ENCODE measurements at places on chromosomes 3 and 15.

- no peak for DNase-seq
Measured at GRCh38 chr3:36707623-36708409, 56.5 kb downstream of the DCLK3 start.

- no peak for DNase-seq
Measured at GRCh38 chr3:43353923-43354670, 67.8 kb downstream of the SNRK start.

DNA sequence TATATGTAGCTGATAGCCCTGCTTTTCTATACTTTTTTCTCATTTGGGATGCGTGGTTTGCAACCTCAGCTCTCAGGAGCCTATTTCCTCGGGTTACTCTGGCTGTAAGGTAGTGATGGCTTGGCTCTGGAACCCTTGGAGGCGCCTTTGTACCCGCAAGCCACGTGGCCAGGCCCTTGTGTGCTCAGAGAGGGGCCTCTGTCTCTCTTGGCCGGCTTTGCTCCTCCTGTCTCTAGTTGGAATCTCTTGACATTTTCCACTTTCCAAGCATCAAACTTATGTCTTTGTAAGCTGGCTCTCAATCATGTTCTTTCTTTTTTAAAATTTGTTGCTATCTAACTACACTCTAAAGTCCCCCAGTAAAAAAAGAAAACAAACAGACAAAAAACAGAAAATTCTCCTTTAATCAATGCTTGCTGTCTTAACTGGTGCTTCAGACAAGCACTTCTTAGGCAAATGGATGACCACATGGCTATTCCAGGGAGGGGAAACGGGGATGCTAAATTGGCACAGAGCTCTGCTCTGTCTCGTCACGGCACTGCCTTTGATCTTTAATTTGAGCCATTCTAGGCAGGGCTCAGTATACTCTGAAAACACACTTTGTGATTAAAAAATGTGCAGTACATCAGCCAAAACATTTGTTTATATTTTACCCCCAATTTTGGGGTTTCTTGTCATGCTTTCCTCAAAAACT is 180.4 kb upstream of the NR2E3 start:
- no peak for DNase-seq

GRCh38 chr3:101069901-101070798 is 76.9 kb upstream of the ABI3BP start:
- DNase-seq = peak; percentile 63

- no peak for DNase-seq
Measured at GRCh38 chr3:152073267-152073666, 195.5 kb upstream of the MBNL1 start.

DNA sequence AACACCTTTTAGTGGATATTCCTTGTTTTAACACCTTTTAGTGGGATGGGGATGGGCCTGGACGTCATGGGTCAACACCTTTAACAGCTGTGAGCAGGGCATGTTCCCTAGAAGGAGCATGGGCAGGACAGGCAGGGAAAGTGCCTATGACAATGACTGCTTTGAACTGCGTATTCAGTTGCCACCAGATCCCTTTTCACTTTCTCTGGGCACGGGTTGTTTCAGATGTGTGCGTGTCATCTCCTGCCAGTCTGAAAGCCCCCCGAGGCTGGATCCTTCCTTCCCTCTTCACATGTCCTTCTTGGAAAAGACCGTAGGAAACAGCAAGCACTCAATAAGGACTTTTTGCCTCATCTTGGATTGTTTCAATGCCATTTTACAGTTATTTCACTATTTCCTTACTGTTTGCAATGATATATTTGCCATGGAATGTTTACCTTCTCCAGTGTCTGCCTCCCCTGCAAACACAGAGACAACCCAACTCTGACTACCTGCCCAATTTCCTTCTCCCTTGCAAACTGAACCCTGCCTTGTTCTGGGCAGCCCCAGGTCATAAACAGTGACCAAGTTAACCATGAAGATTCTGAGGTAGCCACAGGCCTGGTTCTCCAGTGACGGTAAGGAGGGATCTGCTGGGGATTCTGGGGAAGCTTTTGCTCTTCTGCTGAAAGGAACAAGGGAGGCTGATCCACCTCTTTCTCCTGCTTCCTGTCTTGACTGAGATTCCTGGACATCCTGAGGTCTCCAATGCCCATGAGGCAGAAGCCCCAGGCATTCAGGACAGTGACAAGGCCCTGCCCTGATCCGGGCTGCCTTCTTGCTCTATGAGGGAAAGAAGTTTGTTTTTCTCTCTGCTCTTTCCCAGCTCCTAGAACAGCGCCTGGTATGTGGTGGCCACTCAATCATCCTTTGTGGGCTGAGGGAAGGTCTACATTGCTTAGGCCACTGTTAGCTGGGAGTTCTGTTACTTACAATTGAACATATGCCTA is 51.8 kb downstream of the NOX5 start:
- no peak for DNase-seq

- DNase-seq = no peak
Measured at GRCh38 chr15:42088801-42089640, 5.3 kb downstream of the PLA2G4D start.

DNA sequence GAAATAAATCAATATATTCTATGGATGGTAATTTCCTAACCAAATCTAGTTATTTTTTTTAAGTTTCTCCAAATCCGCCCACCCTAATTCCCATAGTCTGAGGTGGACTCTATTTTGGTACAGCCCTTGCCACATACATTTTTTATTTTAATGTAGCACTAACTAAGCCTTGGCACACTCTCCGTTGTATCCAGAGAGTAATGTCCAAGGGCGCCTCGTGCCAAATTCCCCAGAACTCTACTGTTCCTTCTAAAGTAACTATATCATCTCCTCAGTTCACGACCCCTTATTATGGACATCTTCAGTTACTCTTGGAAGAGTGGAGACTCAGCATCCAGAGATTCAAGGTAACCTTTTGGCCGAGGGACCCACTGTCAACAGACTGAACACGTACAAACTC is 1.3 kb downstream of the VGLL3 start:
- DNase-seq = no peak

DNA sequence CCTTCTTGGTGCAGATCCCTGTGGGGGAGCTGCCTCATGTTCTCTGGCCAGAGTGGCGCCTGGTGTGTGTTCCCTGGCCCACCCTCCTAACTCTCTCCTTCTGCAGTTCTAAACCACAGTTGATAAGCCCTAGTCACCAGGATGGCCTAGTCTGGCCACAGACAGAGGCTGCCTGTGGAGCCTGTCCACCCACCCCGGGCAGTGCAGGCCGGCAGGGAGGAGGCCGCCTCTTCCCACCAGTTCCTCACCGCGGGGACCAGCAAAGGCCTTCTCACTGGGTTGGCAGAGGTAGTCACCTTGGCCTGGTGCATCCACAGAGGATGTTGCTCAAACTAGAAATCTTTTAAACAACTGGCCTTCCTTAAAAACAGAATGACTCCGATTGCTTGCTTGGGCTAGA is 276.4 kb upstream of the TTC14 start:
- DNase-seq = no peak

- DNase-seq = no peak
Measured at GRCh38 chr3:123262226-123262625, 60.5 kb downstream of the SEC22A start.

- DNase-seq = no peak
Measured at GRCh38 chr3:155149494-155149893, 69.4 kb downstream of the MME start.

- no peak for DNase-seq
Measured at GRCh38 chr15:44397869-44398268, 29.6 kb upstream of the CTDSPL2 start.

GRCh38 chr3:154188846-154189245 is 67.7 kb downstream of the ARHGEF26 start:
- no peak for DNase-seq

GRCh38 chr3:184183679-184184078 is 2.3 kb upstream of the ABCF3 start:
- DNase-seq = no peak

DNA sequence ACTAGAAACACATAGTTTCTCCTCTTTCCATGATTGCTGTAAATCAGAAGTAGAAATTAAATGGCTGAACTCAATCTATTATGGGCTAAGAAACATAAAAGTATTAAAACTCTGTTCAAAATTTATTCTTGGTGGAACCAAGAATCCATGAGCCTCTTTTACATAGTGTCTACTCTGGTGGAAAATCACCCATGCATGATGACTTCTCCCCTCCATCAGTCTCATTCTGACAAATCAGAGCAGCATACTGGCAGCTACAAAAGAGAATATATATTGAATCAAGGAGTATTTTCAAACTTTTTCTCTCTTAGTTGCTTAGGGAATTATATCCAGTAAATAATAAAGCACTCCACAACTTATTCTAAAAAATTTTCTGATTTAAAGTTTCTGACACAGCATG is 536.9 kb upstream of the CCDC54 start:
- no peak for DNase-seq

GRCh38 chr3:158368271-158368670 is 202.7 kb upstream of the MLF1 start:
- no peak for DNase-seq

DNA sequence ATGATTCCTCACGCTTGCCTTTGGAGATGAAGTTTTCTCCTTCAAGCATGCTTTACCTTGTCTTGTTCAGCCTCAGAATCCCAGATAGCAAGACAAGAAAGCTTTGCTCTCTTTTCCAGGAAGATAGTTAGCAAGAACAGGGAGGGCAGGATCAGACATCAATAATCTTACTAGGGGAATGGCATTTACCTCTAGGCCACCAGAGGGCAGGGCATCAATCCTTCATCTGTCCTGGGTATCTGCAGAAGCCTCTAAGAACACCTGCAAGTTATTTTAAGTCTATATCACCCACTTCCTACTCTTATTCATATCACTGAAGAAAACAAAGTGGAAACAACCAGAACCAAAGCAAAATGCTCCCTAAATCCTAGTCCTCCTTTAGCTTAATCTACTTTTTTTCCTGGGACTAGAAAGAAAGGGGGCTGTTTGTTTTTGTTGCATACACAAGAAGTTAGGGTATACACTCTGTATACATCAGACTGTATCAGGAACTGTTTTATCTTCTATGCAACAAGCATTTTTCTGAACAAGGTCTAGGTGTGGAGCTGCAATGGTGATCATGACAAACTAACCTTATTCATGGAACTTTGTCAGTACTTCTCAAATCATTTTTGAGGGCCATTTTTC is 862.5 kb downstream of the CADM2 start:
- DNase-seq = peak; percentile 6

- DNase-seq = peak; percentile 47
Measured at GRCh38 chr3:44510000-44510368, 32.5 kb upstream of the ZNF445 start.

- DNase-seq = no peak
Measured at GRCh38 chr15:90038632-90039095, 37.5 kb downstream of the ZNF710 start.

DNA sequence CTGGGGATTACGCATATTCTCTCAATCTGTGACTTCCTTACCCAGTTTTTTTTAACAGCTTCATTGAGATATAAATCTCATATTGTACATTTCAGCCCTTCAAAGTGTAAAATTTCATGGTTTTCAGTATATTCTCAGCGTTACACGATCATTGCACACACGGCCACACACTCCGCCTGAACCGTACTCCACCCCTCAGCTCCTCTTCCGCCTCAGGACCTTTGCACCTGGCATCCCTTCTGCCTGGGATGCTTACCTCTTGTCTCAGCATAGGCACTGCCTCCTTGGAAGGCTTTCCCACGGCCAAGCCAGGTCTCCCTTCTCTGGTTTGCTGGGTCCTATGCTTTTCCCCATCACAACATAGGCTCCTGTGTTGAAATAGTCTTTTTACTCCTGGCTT is 57.4 kb upstream of the NR2C2 start:
- no peak for DNase-seq

- DNase-seq = no peak
Measured at GRCh38 chr3:86793786-86794185, 197.2 kb downstream of the VGLL3 start.

- no peak for DNase-seq
Measured at GRCh38 chr3:133955892-133956291, 60.2 kb upstream of the RAB6B start.

GRCh38 chr3:117052395-117052794 is 342.8 kb downstream of the TUSC7 start:
- DNase-seq = no peak

DNA sequence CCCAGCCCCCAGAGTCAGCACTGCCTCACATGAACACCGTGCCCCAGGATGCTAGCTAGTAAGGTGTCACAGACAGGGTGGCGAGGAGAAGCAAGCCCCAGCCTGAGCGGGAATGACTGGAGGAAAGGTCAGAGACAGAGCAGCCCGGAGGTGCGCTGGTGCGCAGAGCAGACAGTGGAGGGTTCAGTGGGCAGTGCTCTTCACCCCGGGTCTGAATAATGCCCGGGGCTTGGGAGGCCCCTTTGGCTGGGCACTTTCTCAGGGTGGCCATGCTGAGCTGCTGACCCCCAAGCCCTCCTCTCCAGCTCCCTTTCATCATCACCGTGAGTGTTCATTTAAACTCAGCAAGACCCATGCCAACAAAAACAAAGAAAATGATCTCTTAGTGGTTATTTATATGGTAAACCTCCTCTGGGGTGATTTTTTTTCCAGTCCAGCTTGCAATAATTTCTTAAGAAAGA is 110.8 kb downstream of the VGLL4 start:
- no peak for DNase-seq

- no peak for DNase-seq
Measured at GRCh38 chr15:57146506-57147201, 228.2 kb downstream of the TCF12 start.

DNA sequence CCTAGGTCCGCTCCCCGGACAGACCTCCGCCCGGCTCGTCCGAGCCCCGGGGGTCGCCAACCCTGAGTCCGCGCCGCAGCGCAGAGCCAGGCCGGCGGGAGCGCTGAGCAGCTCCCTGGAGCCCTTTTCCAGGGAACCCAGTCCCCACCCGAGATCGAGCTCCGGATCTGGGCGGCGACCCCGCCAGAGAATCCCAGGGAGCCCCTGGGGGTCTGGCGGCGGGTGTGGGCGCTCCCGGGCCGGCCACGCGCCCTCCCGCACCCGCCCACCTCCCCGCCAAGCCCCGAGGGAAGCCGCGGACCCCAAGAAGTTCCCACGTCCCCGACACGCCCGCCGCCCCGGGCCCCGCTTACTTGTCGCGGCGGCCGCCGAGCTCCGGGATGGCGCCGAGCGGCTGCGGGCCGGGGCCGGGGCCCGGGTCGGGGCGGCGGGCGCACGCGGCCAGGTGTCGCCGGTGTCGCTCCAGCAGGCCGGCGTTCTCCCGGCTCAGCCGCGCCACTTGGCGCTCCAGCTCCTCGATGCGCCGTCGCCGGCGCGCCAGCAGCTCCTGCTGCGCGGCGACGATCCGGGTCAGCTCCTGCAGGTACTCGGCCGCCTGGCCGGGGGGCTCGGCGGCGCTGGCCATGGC is 137.7 kb downstream of the NUP210 start:
- no peak for DNase-seq

GRCh38 chr3:11009898-11010297 is 17.4 kb downstream of the SLC6A1 start:
- no peak for DNase-seq

- no peak for DNase-seq
Measured at GRCh38 chr3:188830893-188831292, 340.9 kb upstream of the TPRG1 start.

Measured in DND-41 (cell line).